ENCODE measurements at places on chromosomes 2 and 18. TPM values are rescaled to one million over a fixed set of nuclear protein-coding genes. Genes with fewer than 3 reads are reported as not detected.

DNA sequence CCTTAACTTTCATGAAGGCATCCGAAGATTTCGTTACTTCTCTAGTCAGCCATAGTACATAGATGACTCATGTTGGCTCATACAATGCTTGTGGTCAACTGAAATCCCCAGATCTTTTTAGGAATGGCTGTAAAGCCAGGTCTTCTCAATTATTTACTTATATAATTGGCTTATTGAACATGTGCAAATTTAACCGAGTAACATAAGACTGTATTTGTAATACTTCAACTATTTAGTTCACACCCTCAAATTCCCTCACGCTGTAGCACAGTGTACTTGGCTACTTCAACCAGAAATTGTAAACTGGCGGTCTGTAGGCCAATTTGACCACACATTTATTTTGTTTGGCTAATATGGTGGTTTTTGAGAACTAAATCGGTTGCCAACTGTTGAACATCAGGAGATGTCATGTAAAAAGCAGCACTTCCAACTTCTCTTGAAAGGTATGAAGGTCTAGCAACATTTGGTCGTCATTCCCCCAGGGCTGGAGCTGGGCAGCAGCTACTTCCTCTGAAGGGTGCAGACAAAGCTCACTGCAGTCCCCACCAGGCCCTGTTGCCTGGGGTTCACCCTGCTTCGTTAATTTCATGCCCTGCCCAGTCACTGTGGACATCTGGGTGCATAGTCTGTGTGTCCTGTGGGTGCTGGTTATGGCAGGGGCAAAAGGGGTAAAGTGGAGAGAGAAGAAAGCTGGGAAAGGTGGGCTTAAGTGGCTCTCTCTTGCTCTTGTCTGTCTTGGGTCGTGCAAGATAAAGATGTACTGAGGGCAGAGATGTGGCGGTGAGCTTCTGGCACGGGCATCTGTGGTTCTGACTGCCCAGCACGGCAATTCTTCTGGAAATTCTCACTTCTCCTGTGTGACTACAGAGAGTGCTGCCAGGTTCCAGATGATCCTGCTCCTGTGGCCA lies 3.2 kb upstream of the SH3RF3 start:
- DNase-seq = peak; percentile 5

DNA sequence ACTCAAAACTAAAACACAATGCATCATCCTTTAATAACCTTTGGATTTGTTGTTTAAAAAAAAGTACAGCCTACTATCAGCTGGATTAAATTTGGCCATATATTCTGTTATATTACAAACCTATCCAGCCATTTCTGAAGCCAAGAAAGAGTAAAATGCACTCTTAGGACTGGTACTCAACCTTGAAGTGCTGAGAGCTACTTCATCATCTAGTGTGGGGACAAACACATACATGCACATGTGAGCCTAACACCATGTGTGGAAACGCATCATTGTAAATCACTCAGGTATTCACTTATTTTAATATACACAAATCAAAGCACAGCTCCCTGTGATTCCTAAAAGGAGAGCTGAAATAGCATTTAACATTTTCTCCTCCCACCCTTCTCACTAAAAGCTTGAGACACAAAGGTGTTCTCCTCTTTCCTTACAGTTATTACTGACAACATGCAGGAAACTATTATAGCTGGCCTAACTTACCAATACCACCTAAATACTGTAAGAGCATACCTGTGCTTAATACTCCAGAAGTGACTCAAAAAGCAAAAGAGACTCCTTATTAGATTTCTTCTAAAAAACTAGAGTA lies 7.5 kb downstream of the BAZ2B start:
- DNase-seq = no peak

GRCh38 chr2:203904022-203904421 lies 32.5 kb upstream of the ICOS start:
- no peak for DNase-seq

DNA sequence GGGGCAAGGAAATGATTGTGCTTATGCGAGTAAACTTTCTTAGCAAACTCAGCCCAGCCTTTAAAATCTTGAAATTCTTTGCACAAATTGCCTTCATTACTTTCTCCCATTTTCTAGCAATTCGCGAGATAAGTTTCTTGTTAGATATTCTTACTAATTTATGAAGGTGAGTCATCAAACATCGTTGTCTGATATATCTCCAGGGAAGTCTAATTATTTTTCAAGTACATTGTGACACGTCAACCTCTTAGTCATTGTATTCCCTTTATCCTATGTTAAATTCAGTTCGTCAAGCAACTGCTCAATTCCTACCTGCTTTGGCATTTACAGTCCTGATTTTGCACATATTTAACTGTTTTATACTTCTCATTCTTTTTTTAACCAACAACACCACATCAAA lies 854.5 kb upstream of the CRIM1 start:
- DNase-seq = no peak

GRCh38 chr2:57720728-57721627 lies 325.6 kb upstream of the VRK2 start:
- DNase-seq = peak; percentile 15

DNA sequence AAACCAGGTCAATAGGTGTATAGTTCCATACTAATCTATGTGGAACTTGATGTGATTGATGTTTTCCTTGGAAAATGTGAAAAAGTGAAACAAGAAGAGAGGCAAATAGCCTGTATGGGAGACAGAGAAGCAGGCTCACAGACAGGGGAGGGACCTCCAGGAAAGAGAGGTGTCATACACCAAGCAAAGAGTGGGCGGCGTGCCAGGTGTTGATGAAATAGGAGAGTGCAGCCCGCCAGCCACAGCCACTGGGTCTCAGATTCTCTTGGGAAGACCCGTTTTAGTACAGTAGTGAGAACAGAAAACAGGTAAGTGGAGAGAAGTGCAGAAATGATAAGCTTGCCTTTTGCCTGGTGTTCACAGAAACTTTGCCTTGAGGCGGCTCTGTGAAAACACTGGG lies 301.9 kb downstream of the ZNF407 start:
- DNase-seq = no peak

DNA sequence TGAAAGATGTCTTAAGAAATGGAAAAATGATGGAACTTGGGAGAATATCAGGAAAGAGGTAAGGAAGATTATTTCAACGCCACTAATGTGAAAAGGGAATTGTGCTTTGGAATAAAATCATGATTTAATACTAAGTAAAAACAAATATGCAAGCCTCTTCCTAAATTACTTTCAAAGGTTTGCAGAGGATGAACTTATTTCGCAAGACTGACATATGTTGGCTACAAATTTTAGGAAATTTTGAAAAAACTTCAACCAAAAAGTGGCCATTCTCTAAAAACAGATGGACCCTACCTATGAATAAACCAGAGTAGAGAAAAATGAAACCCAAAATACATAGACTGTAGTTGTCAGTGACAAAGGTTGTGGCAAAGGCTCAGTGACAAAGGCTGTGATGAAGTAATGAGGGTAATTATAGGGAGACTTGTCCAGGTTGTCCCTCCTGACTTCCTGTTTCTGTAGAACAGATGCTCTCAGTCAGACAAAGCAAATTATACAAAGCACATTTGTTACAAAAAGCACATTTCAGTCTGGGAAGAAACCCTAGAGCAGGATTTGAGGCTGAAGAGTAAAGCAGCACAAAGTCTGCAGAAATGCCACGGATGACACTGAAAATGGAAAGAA lies 39.5 kb downstream of the SFT2D3 start:
- no peak for DNase-seq

GRCh38 chr2:46973673-46974072 lies 58.1 kb upstream of the MCFD2 start:
- DNase-seq = no peak

DNA sequence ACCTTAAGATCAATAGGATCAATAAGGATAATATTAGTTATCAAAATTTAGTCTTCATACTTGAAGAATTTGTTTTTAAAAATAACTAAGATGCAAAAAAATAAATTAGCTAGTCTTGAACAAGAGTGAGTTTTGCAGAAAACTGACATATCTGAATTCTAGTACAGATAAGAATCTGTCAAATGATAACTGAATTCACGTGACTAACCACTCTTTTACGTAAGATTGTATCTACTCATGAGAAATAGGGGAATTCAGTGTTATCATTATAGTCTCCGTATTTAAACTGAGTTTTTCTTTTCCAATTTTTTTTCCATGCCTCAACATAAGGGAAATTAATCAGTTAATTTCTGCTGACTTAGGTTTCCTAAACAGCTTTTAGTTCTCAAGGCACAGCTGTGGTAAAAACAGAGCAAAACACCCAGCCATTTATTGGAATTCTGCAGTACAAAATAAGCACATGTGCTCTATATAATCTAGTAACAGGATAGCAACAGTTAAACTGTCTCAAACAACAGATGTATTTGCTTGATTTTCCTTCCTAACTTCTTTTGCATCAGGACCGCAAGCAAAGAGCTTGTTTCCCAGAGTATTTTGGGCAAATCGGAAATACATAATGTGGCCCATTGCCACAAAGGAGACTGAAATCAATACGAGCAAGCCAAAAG lies 19.1 kb downstream of the SLC40A1 start:
- no peak for DNase-seq

DNA sequence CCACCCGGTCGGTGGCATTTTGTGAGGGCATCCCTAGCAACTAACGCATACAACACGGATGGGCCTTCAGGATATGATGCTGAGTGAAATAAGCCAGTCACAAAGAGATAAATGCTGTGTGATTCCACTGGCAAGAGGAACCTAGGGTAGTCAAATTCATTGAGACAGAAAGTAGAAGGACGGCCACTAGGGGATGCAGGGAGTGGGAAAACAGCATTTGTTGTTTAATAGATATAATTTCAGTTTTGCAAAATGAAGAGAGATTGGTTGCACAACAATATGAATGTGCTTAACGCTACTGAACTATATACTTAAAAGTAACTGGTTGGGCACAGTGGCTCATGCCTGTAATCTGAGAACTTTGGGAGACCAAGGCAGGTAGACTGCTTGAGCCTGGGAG lies 112.9 kb downstream of the AFF3 start:
- no peak for DNase-seq

GRCh38 chr2:8580316-8581233 lies 101.3 kb upstream of the ID2 start:
- peak; percentile 21 for DNase-seq

GRCh38 chr2:45728458-45728942 lies 77.0 kb downstream of the PRKCE start:
- no peak for DNase-seq

GRCh38 chr2:84865181-84865783 lies 15.6 kb downstream of the TRABD2A start:
- DNase-seq = no peak

DNA sequence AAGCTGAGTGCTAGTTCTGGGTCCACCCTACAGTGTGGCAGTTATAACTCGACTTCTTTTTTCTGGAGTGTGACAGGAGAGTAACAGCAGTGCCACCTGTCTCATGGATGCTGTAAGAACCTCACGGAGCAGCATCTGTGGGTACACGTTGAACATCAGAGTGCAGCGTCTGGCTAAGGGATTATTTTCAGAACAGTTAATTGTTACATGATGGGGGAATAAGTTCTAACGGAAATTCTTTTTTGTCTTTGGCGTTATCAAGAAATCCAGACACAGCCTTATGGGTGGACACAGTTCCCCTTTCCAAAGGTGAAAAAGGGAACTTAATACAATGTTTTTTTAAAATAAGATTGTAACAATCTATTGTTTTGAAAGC lies 28.3 kb upstream of the TOGARAM2 start:
- no peak for DNase-seq

DNA sequence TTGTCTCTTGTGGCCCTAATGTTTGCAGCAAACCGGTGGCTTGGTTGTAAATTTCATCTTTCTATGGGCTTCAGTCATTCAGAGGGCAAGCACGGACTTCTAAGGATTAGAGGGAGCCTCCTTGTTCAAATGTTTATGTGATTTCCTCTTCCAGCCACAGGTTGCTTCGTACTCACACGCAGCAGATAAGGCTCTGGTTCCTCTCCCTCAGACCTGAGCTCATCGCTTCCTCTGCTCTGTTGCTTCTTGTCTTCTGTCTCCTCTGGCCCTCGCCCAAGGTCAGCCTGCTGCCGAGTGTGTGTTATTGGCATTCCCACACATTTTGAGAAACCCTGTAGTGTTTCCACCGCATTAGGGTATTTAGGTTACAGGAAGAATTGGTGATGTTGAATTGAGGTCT lies 44.0 kb downstream of the MYL12B start:
- no peak for DNase-seq

DNA sequence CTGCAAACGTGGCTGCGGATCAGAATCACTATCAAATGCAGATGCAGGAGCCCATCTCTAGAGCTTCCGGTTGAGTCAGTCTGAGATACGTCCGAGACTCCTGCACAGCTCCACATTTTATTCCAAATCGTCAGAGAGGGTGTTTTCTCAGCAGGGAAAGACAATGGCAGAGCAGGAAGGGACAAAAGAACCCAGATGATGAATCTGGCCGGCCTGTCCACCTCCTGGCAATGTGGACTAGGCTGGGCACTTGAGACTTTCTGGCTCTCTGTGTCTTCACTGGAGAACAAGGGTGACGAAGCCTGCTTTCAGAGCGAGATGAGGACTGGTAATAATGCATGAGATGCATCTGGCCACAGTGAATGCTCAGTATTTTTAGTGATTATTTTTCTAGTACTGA lies 255.9 kb upstream of the MYT1L start:
- DNase-seq = no peak

DNA sequence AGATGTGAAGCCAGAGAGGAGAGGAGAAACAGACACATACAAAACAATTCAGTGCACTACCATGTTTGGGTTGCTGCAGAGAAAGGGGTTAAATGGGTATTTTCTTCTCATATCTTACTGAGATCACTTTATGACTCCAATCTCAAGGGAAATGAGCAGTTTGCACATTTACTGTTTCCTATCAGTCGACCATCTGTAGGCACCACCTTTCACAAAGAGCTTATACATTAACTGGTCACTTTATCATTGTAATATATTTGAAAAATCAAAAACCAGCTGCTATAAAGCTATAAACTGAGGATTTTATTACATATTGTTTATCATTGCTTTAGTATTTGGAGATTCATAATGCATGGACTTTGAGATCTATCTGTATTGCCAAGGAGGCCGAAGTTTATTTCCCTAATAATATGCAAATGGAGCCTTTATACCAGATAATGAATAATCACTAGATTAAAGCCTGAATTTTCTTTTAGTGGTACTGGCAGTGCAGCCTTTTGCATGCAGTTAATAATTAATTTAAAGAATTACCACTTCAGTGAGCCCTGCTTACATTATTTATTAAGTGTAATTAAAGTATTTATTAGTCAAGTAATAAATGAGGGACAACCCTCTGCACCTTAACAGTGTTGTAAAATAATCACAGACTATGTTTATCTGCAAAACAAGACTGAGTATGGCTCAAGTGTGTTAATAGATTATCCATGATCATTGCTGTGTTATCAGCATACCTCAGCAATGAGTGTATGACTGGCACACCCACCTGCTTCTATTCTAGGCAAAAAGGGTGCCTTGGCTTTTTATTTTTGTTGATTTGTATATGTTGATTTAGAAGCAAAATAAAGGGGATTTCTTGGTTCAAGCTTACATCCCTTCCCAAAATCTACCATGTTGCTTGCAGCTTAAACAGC lies 167.7 kb upstream of the SLC14A2 start:
- DNase-seq = no peak

TMEM237 gene
- total RNA-seq = 48.2 TPM

COL4A4 gene
- total RNA-seq = 0.30 TPM

CAVIN2 gene
- 23.0 TPM for total RNA-seq

TMEM247 gene
- not detected for total RNA-seq

ACTG2 gene
- total RNA-seq = 5.1 TPM

CAPN14 gene
- 0.49 TPM for total RNA-seq

ARHGAP15 gene
- total RNA-seq = 33.8 TPM

STARD6 gene
- not detected for total RNA-seq

ABCB6 gene
- total RNA-seq = 23.8 TPM

VSNL1 gene
- 21.9 TPM for total RNA-seq
